Stimulated activated CD4-positive, alpha-beta T cell treated with anti-CD3 and anti-CD28 coated beads, Interleukin-2, amount 100 ng/mL, for 48 hours (primary cell): ENCODE measurements at places on chromosomes 7 and 10.
A peak's percentile ranks its signal among the peaks of the same experiment; 100 is the strongest.

GRCh38 chr7:77791956-77792355 is 6.3 kb downstream of the TMEM60 start:
- no peak for DNase-seq

GRCh38 chr10:44010873-44011602 is 362.4 kb upstream of the ZNF32 start:
- peak; percentile 9 for DNase-seq

DNA sequence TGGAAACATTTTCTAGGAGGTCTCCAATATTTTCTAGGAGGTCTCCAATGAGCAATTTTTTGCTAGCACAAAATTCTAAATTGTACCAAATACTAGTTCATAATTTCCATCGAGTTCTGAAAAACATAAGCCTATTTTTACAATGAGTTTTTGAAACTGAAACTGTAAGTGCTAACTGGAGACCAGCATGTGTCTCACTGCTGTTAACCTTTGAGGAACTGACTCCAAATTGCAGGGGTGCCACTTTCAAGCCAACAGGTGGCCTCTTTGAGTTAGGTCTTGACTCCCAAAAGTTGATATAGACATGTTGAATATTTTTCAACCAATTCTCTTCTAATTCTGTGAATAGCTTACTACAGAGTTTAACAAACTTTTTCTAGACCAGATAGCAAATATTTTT is 58.8 kb downstream of the CAV1 start:
- DNase-seq = no peak

GRCh38 chr10:116634126-116634975 is 13.6 kb downstream of the PNLIPRP2 start:
- no peak for DNase-seq

GRCh38 chr7:1940402-1940786 is 270.3 kb downstream of the ELFN1 start:
- DNase-seq = peak; percentile 71

- no peak for DNase-seq
These were observed 237.3 kb downstream of the AHR start for GRCh38 chr7:17535776-17536175.

DNA sequence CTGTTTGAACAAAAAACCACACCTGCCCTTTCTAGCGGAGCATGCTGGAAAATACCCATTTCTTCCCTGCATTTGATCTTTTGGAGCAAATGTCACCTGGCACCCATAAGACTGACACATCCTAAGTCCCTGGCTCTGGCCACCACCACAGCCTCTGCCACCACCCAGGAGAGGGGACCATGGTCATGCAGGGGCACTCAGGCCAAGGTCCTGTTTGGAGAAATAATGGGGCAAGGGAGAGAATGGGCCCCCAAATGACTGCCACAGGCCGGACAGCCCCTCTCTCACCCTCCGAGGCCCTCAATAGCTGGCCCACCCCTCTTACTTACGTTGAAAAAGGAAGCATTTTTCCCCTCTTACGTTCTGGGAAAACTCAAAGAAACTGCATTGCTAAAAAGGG is 35.4 kb downstream of the RGS10 start:
- DNase-seq = no peak

- no peak for DNase-seq
These were observed 13.5 kb downstream of the SLK start for GRCh38 chr10:103980288-103980906.

- DNase-seq = no peak
These were observed 6.2 kb upstream of the MBL2 start for GRCh38 chr10:52778511-52779392.

- no peak for DNase-seq
These were observed 35.8 kb upstream of the DNMBP start for GRCh38 chr10:100045592-100045991.

- no peak for DNase-seq
These were observed 45.0 kb upstream of the FOXL3 start for GRCh38 chr7:244974-245373.

- no peak for DNase-seq
These were observed 25.3 kb upstream of the GIMAP6 start for GRCh38 chr7:150657526-150657925.

DNA sequence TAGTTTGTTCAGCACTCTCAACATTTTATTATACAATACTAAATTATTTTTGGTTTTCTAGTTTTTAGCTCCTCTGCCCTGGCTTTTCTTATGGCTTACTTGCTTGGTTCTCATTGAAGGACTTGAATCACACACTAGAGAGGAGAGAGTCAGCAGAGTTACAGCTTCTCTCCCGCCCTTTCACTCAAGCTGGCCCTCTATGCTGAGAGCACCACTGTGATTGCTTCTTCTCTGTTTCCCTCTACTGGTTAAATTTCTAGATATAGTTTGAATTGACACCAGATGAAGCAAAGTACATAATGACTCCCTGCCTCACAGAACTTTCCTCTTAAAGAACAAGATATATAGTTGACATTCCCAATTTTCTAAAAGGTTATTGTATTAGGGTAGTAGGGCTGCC is 767.3 kb upstream of the SORCS1 start:
- no peak for DNase-seq

GRCh38 chr10:31617757-31618156 is 298.7 kb downstream of the ZEB1 start:
- DNase-seq = no peak

DNA sequence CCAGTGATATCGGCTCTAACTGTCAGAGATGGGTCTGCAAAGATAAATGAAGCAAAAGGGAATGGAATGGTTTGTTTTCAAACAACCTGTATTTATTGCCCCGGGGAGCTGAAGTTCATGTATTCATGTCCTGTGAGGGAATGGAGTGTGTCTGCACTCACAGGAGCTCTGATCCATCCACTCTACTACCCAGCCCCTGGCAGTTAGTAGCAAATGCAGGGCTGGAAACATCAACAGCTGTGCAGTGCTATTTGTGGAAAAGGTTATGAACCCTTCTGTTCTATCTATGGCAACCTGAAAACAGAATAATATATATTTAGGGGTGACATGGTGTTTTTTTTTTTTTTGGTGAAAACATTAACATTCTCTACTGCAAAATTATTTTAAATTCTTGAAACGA is 9.8 kb downstream of the AGR2 start:
- no peak for DNase-seq

DNA sequence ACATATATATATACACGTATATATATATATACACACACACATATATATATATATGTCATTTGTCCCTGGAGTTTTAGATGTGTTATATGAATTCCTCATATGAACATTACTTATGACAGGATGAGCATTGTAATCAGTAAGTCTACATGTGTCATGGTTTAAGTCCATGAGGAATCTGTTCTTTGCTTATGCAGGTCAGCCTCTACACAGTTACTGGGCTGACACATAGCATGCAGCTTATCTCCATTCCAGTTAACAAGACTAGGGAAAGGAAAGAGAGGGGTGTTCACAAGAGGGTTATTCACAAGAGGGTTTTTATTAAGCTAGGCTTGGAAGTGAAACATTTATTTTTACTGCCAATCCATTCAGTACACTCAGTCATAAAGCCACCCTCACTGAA is 226.7 kb downstream of the SNX13 start:
- no peak for DNase-seq

GRCh38 chr10:34207343-34207742 is 607.8 kb downstream of the PARD3 start:
- no peak for DNase-seq

- DNase-seq = peak; percentile 28
These were observed 42.4 kb upstream of the FAM20C start for GRCh38 chr7:149791-150636.

DNA sequence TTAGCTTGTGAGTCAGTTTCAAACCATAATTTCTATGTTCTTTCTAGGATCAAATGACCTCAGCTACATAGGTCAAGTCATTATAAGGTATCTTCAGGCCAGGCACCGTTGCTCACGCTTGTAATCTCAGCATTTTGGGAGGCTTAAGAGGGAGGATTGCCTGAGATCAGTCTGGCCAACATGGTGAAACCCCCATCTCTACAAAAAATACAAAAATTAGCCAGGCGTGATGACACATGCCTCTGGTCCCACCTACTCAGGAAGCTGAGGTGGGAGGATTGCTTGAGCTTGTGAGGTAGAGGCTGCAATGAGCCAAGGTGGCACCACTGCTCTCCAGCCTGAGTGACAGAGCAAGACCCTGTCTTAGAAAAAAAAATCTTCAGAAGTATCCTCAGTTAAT is 362.3 kb downstream of the GATA3 start:
- DNase-seq = no peak

GRCh38 chr10:88931548-88931947 is 21.0 kb downstream of the ACTA2 start:
- DNase-seq = no peak

DNA sequence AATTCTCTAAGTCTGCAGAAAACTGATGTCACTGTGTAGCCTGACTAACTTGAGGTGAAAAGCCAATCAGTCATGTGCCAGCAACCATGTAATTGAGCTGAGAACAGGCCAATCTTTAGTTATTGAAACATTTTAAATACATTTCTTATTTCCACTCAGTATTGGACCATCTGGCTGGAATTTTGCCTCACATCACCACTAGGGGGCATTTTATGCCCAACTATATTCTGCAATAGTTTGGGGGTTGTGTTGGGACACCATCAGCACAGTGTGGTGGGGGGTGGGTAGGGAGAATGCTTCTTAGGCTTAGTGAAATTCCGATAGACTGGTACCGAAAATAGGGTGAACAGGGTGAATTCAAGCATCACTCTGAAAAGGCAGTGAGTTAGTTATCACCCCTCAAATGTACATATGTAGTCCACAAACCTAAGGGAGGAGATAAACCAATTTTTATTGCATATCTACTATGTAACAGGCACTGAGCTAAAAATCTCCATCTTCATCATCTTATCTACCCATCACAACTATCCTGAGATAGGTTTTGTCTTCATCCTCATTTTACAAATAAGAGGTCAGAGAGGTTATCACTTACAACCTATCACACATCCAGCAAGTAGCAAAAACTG is 17.8 kb downstream of the NPSR1 start:
- peak; percentile 15 for DNase-seq

DNA sequence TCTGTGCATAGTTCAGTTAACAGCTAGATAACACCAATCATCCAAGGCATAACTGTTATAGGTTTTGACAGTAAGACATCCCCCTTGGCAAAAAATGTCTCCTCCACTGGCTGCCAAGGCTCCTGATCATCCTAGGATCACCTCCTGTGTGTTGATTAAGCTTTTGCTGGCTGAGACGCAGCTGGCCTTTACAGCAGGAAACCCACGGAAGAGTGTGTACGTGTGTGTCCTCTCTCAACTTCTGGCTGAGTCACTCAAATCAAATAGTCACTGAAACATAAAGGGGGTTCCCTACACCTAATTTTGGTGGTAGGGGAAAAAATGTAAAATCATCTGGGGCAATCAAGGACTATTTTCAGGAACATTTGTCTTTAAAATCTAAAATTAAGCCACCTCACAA is 208.8 kb downstream of the CTNNA3 start:
- DNase-seq = no peak

GRCh38 chr7:3241686-3242258 is 59.3 kb upstream of the SDK1 start:
- DNase-seq = no peak

DNA sequence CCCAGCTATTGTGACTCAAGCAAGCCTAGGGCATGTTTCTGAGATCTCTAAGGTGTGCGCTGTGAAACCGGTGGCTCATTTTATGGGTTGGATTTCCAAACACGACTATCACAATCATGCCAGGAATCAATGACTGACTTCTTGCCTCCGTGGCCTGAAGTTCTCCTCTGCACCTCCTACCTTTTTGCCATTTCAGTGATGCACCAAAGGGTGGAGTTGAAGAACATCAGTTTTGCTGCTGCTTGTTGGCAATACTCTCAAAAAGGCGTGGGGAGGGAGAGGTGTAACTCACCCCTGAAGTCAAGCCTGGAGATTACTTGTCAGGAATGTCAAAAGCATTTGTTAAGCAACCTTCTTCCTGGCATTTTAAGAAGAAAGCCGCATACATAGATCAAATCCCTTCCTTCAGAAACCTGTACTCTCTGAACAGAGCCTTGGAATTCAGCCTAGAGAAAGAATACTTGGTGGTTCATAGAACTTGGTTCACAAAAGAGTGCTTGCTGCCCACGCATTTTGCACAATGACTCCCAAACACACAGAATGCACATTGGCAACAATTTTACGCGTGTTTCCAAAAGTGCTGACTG is 41.0 kb downstream of the KIAA1217 start:
- DNase-seq = no peak

GRCh38 chr10:101143345-101143630 is 12.2 kb downstream of the TLX1 start:
- no peak for DNase-seq
